ENCODE measurements at places on chromosomes 2 and 18. TPM values are rescaled to one million over a fixed set of nuclear protein-coding genes. Genes with fewer than 3 reads are reported as not detected.

DNA sequence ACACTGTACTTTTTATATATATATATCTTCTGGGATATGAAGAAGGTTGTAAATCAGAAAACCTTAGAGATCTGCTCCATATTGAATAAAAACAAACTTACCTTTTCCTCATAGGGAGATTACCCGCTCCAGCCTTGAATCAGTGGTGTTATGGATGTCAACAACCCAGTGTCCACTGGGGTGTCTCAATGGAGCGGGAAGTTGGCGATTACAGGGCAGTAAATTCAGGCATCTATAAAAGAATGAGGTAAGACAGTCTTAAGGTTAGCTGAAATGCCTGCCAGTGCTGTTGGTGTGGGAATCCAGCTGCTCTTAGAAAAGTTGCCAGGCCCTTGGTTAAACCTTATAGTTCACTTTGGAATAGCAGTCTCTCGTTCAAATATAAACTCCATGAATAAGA is 102.3 kb downstream of the R3HDM1 start:
- no peak for DNase-seq

The EHBP1 gene
- total RNA-seq: 101 TPM

DNA sequence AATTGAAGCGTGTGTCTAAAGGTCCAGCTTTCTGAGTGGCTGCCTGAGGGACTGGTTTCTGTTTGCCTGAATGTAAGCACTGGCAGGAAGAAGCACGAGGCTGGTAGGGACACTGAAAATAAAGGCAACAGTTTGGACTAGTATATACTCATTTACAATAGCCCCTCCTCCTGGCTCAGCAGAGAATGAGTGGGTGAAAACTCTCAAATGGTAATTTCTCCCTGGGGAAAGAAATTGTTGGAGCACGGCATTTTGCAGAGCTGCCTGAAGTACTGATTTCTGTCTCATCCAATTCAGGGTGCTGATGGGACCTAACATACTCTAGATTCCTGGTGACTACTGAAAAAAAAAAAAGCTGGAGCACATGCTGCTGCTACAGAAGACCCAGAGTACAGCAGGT is 17.3 kb upstream of the SPP2 start:
- DNase-seq: no peak

DNA sequence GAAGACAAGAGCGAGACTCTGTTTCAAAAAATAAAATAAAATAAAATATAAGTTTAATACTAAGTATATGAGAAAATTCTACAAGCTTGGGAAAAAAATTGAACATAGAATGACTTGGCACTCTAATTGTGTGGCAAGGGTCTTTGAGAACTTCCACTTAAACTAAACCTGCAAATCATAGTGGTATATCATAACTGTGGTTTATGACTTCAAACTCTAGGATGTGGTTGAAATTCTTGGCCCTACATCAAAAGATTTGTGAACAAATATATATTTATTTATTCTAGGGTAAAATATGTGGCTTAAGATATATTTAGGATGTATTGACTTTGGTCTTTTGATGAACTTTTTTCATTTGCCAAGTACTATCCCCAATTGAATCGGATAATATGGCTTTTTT is 3.1 kb upstream of the FAM171B start:
- DNase-seq: no peak

GRCh38 chr2:233758849-233759248 is 1.2 kb upstream of the UGT1A1 start:
- no peak for DNase-seq

The MOGAT1 gene
- not detected for total RNA-seq

- no peak for DNase-seq
These were observed 108.9 kb upstream of the IL1R2 start for GRCh38 chr2:101882769-101883307.

GRCh38 chr2:82508702-82509101 is 1950.4 kb downstream of the SUCLG1 start:
- no peak for DNase-seq

DNA sequence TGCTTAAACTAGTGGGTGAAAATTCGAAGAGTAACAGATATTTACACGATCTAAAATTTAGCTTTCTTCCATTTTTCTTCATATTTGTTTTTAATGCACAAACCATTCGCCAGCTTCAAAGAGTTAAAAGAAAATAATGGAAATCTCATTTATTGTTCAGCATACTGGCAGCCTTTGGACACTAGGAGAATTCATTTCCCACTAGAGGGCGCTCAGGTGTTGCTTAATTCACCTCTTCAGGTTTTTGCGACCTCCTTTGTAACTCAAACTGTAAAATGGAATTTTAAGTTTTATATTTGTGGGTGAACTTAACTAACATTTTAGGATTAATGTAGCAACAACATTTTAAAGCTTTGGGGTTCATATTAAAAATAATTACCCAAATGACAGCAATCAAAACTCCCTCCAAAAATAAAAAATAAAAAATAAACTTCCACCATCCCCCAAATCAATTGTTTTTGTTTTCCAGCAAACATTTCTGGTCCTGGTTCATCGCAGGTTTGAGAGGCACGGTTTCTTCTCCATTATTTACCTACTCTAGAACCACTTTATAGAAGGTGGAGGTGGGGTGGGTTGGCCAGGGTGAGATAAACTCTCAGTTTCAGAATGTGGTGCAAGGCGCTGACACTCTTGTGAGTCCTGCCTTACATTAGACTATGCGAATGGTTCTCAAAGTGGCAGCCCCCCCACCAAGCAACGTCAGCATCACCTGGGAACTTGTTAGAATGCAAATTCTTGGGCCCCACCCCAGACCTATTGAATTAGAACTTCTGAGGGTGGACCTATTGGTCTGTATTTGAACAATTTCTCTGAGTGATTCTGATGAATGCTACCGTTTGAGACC is 24.7 kb upstream of the PNPT1 start:
- DNase-seq: peak; percentile 52

DNA sequence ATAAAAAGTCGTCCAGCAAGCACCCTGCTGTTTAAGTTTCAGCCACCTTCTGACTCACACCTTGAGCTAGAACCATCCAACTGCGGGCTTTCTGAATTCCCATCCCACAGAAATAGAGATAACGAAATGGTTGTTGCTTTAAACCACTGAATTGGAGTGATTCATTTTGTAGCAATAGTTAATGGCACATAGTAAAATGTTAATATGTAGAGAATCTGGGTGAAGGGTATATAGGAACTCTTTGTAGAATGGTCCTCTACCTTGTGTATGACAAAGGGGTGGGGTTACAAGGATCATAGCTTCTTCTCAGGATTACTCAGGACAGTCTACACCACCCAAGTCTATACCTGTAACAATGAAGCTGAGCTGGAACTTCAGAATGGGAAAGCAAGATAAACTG is 2.4 kb upstream of the MAPRE3 start:
- DNase-seq: peak; percentile 59

DNA sequence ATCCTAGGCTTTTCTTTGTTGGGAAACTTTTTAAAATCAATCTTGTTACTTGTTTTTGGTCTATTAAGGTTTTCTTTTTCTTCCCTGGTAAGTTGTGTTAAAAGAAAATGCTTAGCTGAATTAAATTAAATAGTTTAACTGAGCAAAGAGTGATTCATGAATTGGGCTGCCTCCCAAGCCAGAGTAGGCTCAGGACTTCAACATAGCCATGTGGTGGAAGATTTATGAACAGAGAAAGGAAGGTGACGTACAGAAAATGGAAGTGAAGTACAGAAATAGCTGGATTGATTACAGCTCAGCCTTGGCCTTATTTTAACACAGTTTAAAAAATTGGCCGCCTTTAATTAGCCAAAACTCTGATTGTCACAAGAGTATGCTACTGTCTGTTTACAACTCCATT is 27.9 kb upstream of the GALNT5 start:
- peak; percentile 30 for DNase-seq

The IL36RN gene
- 0.67 TPM for total RNA-seq

The TEX44 gene
- not detected for total RNA-seq

DNA sequence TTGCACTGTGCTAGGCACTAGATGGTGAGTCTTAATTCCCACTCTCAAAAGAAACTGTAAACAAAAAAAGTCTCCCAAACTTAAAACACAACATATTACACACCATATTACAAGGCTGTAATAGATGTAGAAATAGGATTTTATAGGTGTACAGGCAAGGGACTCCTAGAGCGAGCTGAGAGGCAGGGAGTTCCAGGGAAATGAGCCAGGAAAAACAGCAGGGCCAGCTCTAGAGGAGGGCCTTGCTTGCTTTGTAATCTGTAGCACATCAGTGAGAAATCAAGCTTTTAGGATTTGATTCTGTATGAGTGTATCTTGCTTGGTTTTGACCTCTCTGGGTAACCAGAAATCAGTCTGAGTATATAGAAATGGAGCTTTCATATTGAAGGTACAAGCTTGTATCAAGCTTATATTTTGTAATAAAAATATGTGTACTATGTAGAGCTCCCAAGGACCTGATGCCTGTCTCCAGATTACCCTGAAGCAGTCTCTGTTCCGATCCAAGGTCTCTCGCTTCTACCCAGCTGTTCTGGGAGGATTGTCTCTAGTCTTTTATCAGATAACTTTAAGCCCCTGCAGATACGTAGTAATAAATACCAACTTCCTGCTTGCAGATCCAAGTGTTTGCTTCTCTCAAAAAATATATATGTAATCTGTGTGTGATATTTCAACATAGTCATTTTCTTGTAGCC is 73.0 kb downstream of the MYO1B start:
- DNase-seq: no peak

The KCNG2 gene
- total RNA-seq: 0.17 TPM

DNA sequence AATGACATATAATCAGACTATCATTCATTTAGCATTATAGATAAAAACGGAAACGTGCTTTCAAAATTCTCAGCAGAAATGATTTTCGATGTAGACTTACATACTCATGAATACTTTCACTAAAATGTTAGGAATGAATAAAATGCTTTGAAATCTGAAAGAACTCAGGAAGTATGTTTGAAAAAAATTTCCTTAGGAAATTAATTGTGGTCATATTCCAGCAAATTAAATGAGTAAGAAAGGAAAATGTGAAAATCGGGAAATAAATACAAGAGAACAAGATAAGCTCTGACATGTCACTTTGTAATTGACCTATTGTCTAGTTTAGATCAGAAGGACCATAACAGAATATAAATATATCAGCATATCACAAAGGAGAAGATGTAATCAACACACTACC is 981.0 kb upstream of the CDH2 start:
- DNase-seq: no peak

The NOSTRIN gene
- total RNA-seq: not detected

- no peak for DNase-seq
These were observed 243.9 kb downstream of the SLC4A3 start for GRCh38 chr2:219871351-219871750.

DNA sequence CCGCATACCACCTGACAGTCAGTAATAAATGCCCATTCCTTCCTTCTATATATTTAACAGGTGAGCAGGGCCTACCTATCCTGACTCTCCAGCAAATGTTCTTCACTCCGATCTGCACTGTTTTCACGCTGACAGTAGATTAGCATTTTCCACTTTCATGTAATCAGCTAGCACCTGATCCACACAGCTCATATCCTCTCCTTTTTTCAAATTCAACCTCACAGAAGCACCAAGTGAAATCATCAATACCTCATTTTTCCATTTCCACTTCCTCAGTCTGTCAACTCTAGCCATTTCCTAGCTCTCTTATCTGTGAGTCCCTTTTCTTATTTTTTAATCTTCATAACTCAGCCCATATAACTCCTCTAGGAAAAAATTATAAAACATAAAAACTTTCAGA is 402.8 kb downstream of the ZEB2 start:
- DNase-seq: no peak

DNA sequence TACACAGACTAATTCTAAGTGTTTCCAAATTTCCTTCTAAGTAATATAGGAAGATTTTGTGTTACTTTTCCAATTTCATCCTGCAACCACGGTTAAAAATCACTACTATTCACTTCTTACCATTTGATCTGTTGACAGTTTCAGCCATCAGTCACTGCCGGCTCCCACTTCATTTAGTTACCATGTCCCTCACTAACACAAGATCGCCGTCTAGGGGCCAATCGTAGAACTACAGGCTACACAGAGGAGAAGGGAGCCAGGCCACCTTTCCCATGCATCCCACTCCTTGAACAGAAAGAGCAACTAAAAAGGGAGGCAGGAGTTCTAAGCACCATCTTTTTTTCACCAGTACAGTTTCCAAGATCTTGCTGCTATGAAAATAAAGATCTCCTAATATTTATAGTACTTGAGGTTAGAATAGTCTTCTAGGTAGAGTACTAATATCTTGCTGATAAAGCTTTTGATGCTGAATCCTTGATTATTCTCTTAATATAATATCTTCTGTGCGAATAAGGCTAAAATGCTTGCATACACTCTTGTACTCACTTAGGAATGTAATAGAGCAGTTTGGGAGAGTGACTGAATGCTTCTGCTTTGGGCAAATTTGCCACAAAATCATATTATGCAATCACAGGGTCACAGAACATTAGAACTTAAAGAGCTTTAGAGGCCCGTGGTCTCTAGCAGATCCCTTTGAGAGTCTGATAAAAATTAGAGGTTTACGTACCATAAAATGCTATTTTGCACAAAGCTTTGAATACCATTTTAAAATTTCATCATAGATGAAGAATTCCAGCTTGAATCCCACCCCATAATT is 39.5 kb upstream of the CYP1B1 start:
- peak; percentile 70 for DNase-seq

DNA sequence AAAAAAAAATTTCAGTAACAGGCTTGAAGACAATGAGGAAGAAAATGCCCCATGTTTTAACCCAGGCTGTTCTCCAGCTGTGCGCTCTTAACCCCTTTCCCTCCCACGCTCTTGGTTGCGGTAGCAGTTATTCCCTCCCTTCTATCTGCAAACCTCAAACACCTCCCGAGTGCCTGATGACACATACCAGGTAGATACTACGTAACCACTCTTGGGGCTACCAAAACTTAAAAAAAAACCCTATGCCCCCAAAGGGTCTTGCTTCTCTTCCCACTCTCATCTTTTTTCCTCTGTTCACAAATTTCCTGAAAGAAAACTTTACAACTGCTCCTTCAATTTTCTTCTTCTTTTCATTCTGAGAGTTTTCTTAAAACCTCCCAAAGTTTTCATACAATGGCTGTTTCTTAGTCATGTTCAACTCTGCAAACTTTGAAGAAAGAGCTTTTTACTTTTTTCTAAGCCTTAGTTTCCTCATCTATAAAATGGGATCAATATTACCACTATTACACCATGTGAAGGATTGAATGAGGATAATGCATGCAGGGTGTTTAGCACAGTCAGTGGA is 4.9 kb upstream of the DRC1 start:
- DNase-seq: no peak

DNA sequence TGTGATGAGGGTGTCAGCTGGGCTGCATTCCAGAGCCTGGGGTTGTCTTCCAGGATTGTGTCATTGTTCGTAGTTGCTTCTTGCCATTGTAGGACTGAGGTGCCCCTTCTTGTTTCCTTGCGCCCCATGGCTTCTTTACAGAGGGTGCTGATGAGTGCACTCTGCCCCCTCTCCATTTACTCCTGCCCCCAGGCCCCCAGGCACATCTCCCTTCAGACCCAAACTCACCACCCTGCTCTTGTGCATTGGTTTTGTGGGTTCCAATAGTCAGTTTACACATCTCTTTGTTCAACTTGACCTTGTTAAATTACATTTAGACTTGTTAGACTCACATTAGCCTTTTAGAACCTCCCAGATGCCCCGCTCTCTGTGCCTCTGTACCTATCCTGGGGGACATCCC is 33.1 kb downstream of the HJURP start:
- DNase-seq: no peak
